ENCODE measurements at places on chromosomes 16 and 17.
A peak's percentile ranks its signal among the peaks of the same experiment; 100 is the strongest.

DNA sequence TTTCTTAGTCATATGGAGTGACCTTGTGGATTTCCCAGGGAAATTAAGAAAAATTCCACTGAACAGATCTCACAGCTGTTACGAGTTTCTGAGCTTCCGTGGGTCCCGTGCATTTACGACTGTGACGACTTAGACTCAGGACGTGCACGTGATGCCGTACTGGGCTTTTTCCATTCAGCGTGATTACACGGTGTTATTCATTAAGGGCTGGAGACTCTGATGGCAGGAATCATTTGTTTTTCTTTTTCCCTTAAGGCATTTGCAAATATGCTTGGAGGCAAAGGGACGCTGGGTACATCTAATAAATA, 57.2 kb downstream of the TBC1D16 start:
- DNase-seq, result no peak

GRCh38 chr16:57643147-57643874, 14.9 kb downstream of the ADGRG1 start:
- DNase-seq, result no peak

DNA sequence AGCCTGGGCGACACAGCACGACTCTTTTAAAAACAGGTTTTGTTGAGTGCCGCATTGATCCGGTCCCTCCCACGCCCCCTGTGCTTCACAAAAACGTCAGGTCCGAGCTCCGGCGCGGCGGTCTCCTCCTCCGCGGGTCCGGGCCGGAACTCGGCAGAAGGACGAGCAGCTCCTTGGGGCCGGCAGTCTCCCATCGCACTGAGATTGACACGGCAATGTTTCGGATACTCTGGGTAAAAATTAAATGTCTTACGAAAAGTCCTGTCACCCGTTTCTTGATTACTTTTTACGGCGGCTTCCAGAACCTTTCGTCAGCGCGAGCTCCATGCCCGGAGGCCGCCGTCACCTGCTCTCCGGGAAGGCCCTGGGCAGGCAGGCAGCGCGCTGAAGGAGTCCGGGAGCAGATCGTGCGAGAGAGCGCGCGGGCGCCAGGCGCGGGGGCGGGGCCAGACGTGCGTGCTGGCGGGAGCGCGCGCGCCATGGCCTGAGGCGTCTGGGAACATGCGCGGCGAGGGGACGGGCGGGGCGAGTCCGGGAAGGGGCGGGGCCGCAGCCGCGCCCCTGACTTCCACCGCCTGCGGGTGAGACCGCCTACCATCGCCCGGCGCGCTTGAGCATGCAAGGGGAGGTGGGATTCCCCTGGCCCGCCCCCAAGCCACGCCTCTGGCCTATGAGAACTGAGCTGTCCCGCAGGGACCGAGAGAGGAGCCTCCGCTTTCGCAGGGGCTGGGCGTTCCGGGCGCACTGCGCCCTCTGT, 11.7 kb upstream of the SRL start:
- DNase-seq, result peak; percentile 99

DNA sequence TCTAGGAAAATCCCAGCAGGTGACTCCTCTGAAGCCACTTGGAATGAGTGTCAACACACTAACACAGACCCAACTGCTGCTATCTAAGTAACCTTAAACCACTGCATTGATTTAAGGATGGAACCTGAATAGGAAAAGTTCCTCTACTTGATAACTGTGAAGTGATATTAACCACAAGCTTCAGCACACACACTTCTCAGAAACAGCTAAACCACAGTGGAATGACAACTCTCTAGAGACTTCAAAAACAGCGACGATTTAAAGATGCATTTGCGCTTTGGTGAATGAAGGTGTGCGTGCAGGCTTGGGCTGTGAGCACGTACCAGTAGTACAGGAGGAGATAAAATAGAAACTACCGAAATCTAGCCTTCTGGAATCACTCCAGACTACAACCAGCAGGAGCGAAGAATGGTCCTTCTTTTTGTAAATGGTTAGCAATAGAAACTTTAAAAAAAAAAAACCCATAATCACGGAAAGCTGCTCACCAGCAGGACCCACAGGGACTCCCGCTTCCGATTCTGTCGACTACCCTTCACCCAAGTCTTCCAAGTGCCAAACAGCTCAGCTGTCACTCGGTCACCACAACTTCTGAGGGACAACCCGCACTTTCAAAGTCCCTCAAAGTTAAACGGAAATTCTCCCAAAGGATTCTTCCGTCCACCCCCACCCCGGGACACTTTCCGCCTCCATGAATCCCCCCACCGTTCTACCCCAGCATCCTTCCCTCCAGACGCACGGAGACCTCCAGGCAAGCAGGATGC, 137.7 kb upstream of the CORO6 start:
- no peak for DNase-seq

GRCh38 chr17:44777394-44778348, 18.9 kb downstream of the ADAM11 start:
- no peak for DNase-seq

- DNase-seq, result no peak
Observed at GRCh38 chr16:3188925-3189825, 1.2 kb downstream of the OR1F1 start.

- no peak for DNase-seq
Observed at GRCh38 chr17:1714980-1715802, 5.0 kb upstream of the TLCD2 start.
